Stimulated activated CD8-positive, alpha-beta memory T cell treated with anti-CD3 and anti-CD28 coated beads, Interleukin-7, amount 100 ng/mL, for 48 hours (primary cell): ENCODE measurements at places on chromosomes 7 and 10.

GRCh38 chr7:2596464-2597272 is 35.1 kb upstream of the TTYH3 start:
- DNase-seq = no peak

- DNase-seq = no peak
These were observed 20.9 kb upstream of the PRKAR2B start for GRCh38 chr7:107023522-107024151.

DNA sequence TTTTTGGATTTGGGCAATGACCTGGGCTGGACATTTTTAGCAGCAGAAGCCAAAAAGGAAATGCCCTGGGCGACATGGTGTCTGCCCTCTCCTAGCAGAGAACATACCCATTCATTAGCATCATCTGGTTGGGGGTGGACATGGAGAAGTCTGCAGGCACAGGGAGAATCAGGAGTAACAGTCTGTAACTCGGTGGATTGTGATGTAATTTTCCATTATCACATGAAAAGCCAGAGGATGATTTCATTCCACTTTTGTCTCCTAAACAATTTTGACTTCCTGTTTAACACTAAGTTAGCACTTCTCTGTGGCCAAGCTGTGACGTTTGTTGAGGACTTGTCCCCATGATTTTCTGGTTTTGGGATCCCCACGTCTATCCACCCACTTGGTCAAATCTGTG is 153.8 kb upstream of the HABP2 start:
- DNase-seq = no peak

- DNase-seq = no peak
These were observed 41.8 kb downstream of the VIPR2 start for GRCh38 chr7:159102681-159103381.

- DNase-seq = no peak
These were observed 149.9 kb downstream of the CPED1 start for GRCh38 chr7:121138262-121138933.

DNA sequence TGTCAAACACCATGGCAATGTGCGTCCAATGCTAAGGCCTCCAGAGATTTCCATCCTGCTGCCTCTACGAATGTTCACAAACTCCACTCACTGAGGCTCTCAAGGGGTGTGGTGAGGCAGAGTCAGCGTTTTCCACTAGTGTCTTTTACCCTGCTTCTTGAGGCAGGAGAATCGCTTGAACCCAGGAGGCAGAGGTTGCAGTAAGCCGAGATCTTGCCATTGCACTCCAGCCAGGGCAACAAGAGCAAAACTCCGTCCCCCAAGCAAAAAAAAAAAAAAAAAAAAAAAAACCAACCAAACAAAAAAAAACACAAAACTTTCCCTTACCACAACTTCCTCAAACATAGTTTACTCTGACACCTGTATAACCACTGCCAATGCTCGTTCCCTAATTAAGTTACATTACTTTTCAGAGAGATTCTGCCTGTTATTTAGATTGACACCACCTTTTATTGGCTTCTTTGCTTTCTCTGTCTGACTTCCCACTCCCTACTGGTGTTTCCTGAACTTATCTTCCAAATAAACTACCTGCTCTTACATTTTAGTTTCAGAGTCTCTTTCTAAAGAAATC is 102.1 kb upstream of the ZNF746 start:
- no peak for DNase-seq

- no peak for DNase-seq
These were observed 134.3 kb downstream of the PRKCQ start for GRCh38 chr10:6445671-6446316.
